ENCODE measurements at places on chromosomes 6 and 20.

GRCh38 chr6:73481969-73482368 is 20.4 kb downstream of the MTO1 start:
- no peak for DNase-seq

DNA sequence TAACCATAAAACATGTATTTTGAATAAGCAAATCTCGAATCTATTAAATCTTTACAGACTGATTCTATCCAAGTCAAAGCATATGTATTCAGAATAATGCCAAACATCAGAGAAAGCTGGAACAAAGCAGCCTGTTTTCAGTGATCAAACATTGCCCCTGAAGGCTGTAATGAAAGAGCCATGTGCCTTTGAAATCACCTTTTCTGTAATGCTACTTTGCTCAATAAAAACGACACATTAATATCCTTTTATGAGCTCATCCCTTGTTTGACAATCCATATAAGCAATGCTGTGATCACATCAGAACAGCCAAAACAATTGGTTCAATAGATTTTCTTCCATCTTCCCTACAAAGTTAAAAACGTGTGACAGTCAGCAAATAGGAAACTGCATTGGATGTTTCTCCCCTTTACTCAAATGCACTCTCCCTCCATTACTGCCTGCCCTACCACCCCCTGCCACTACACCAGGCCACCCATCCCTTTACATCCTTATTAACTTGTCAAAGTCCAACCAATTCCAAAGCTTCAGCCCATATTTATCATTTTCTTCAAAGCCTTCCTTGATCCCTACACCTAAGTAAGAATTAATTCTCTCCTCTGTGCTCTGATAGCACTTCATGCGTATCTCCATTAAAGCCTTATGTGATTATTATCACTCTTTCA is 42.0 kb downstream of the THEMIS start:
- DNase-seq = no peak

- DNase-seq = no peak
Observed at GRCh38 chr6:43775535-43775885, 5.5 kb downstream of the VEGFA start.

DNA sequence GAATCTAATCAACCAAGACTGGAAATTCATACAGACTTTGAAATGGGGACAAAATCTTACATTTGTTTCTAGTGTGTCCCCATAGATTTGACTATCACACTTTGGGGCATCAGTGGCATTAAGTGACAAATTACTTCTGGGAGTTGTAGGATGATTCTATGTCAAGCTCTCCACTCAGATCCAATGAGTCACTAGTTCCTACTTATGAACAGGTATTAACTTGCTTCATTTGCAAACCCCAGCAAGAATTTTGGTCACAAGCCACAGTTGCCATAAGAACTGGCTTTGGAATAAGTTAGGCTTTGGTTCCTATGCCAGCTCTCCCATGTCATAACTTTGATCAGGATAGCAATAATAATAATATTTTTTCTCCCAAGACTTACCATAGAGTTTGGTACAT is 77.6 kb upstream of the PTPRK start:
- no peak for DNase-seq

DNA sequence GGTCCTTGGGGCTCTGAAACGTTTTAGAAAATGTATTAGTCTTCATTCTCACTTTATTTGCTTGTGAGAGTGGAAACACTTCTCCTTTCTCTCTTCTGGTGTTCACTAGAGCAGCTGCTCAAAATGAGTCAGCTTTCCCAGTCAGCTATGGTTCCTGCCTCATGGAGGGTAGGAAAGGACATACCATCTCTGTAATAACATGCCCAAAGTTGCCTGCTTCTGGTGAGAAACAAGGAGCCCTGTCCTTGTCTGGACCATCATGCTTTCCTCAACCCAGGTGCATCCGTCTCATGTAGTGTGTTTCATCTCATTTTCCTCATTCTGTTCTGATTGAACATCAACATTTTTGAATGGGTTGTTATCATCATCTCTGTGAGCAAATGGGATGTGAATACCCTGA is 17.1 kb upstream of the TINAG start:
- no peak for DNase-seq

GRCh38 chr20:37421060-37421905 is 75.3 kb downstream of the SRC start:
- DNase-seq = no peak
